HEK293T (cell line): ENCODE measurements at places on chromosomes 7 and 10.

- DNase-seq = no peak
Observed at GRCh38 chr7:55441774-55442522, 76.8 kb downstream of the LANCL2 start.

DNA sequence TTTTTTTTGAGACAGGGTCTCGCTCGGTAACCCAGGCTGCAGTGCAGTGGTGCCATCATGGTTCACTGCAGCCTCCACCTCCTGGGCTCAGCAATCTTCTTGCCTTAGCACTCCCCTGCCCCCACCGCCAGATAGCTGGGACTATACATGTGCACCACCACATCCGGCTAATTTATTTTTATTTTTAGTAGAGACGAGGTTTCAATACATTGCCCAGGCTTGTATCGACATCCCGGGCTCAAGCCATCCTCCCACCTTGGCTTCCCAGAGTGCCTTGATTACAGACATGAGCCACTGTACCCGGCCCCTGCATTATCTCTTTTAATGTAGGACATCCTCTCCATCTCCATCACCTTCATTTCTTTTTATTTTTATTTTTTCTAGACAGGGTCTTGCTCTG lies 213.3 kb downstream of the CUX1 start:
- DNase-seq = no peak

GRCh38 chr7:2281541-2281940 lies 32.7 kb downstream of the SNX8 start:
- DNase-seq = no peak

GRCh38 chr10:125160856-125161706 lies 718 bp upstream of the CTBP2 start:
- peak; percentile 87 for DNase-seq

DNA sequence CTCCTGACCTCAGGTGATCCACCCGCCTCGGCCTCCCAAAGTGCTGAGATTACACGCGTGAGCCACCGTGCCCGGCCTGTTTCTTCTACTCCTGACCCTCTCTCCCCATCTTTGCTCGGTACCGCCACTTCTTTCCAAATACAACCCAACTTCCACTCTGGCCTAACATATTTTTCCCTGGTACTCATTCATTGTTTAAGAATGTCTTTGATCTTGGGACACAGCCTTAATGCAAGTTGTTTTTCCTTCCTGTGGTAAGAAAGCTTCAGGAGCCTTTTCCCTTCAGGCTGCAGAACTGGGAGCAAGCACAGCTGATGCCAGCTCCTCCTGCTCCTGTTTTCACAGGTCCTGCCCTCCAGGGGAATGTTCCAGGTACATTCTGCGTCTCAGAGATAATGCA lies 13.7 kb downstream of the CALML3 start:
- DNase-seq = no peak
